Caki2 (cell line): ENCODE measurements at places on chromosomes 13 and 19.

GRCh38 chr13:27199696-27200095 is 28.1 kb upstream of the USP12 start:
- no peak for DNase-seq

DNA sequence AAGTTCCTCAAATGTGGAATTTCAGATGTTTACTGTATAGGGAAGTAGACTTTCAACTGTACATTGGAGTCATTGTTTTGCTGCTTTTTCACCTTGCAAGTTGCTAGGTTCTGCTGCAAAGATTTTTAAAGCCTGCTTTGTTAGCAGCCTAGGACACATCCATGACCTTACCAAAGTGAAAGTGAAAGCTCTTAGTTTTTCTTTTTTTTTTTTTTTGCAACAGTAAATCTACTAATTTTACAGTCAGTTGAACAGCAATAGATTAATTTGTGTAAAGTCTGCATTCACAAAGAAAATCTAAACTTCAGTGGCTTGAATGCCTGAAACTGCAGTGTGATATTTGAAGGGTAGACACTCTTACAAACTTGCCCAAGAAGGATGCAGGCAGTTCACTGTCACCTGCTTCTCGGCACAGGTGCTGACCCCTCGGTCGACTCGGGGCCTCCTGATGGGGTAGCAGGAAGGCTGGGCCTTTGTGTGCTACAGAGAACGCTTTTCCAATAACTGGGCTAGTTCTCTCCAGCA is 5.0 kb upstream of the MTIF3 start:
- DNase-seq, result no peak

GRCh38 chr13:75173457-75174356 is 308.3 kb downstream of the TBC1D4 start:
- no peak for DNase-seq

GRCh38 chr19:41860419-41861115 is 512 bp downstream of the RPS19 start:
- no peak for DNase-seq

- no peak for DNase-seq
Observed at GRCh38 chr13:112118451-112119064, 51.6 kb downstream of the SOX1 start.

DNA sequence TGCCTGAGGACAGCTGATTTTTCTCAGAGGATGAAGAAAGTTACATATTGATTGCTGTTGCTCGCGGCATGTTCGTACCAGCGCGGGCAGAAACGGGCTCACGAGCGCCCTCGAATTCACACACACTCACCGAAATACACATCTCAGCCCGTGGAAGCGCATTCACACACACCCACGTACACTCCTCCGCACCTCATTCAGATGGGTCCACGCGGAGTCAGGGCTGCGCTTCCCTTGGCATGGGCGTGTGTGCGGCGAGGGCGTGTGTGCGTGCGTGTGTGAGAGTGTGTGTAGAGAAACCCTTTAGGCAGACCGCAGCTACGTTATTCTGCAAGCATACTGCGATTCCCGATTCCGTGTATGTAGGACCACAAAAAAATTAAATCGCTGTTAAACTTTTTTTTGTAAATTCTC is 2.1 kb upstream of the PCDH17 start:
- DNase-seq, result no peak

DNA sequence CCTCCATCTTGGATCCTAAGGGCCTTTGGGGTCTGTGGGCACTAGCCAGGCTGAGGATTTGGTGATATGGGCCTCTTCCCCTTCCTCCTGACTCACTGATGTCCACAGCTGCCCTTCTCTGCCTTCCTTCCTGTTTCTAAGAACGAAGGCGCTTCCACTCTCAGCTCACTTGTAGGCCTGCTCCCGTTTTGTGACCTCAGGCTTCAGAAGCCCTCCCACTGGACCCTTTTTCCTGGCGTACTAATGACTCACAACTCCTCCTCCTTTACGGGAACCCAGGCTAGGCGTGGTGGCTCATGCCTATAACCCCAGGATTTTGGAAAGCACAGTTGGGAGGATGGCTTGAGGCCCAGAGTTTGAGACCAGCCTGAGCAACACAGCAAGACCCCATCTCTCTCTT is 55.6 kb downstream of the TMED1 start:
- DNase-seq, result no peak

GRCh38 chr19:3785938-3786824 is at the start of gene MATK:
TSS of gene MATK (minus strand) at chr19:3786381. CDS start at chr19:3785135, 1,246 bp downstream.
- DNase-seq, result no peak

GRCh38 chr19:51490676-51491075 is 10.9 kb downstream of the SIGLEC12 start:
- no peak for DNase-seq

GRCh38 chr19:49502866-49503581 is 6.8 kb downstream of the RPS11 start:
- DNase-seq, result peak; percentile 45

- DNase-seq, result no peak
Observed at GRCh38 chr19:38819231-38819920, 6.6 kb upstream of the LGALS4 start.

- no peak for DNase-seq
Observed at GRCh38 chr13:46992383-46992952, 95.6 kb upstream of the HTR2A start.

DNA sequence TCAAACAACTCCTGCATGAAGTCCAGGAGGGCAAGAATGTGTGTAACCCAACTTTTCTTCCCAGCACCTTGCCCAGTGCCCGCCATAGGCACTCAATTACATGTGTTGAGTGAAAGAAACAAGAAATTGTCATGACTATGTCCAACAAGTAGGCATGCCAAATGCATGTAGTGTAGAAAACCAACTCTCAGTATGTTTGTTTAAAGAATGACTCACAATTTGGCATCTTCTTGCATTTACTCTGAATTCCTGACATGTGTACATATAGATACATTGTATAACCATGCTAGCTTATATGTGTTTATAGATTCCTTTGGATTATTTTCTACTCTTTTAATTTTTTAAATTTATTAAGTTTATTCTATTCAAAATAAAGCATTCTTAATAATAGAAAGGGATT is 305.0 kb downstream of the EFNB2 start:
- DNase-seq, result no peak

DNA sequence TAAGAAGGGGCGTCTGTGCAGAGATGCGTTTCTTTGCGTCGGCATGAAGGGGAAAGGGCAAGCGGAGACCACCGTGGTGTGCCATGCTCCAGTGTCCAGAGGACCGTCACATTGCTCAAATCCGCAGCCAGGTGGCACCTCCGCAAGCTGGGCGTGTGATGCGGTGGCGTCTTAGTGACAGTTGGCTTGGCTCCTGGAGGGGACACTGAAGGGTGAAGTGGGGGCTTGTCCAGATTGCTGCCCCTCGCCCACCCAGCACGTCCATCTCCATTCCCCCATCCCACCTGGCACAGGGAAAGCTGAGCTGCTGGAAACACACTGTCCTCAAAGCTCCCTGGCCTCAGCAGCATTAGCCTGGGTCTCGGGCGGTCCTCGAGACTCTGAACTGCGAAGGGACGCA is 135.3 kb downstream of the SOX1 start:
- no peak for DNase-seq

DNA sequence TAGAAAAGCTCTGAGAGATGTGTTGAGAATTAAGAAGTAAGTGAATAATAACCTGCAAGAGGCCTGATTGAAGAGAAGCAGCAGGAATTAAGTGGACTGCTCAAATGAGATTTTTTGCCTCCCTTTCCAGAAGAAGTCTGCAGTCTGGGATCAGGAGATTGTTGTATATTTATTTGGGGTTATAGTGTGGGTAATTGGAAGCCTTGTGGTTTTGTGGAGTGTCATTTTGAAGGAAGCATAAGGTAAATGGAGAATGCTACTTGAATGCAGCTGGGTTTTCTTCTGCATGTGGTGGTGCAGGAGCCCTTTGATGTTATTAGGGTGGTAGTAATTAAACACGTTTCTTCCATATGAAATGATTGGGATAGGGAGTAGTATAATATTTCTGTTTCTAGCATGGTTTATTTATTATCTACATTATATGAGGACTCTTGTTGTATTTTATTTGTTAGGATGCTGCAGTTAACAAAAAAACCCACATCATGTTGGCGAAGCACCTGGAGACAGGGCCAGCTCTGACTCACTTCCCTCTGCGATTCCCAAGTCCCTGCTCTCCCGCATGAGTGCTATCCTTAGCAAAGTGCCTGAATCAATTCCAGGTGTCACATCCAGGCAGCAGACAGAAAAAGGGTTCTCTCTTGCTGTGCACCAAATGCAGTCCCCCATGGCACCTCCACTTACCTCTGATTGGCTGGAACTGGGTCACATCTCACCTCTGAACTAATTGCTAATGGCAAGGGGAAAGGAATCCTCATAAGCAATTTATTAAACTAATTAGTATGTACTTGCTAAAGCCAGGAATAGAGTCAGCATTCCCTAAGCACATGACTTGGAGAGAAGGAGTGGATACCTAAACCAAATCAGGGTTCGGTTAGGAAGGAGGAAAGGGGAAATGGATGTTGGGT is 54.8 kb downstream of the DGKH start:
- DNase-seq, result no peak
